ENCODE measurements at places on chromosomes 1 and 21. TPM values are rescaled to one million over a fixed set of nuclear protein-coding genes. Genes with fewer than 3 reads are reported as not detected.

The HOOK1 gene
- polyA plus RNA-seq: 3.8 TPM

The BMP8A gene
- polyA plus RNA-seq: 0.20 TPM

DNA sequence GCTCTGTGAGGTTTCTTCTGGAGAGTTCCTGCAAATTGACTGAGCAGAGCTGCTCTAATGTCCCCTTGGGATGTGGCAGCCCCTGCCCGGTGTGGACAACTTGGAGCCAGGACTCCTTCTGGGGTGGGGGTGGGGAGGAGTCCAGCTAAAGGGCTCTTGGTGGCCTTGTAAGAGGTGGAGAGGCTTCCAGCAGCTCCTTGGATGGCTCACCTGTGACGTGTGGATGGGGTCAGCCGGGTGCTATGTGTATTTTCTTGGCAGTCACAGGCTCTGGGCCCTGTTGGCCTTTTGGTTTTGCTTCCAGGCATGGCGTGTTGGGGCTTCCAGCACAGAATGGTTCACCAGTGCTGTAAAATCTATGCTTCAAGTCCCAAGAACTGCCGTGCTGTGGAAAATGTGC lies 38.2 kb downstream of the TRAPPC10 start:
- no peak for DNase-seq
- no peak overlapping the region for H3K4me3 ChIP-seq
- H3K27ac ChIP-seq: no peak overlapping the region
- H3K36me3 ChIP-seq: peaks cover 8% of the 10 kb centered on the region

DNA sequence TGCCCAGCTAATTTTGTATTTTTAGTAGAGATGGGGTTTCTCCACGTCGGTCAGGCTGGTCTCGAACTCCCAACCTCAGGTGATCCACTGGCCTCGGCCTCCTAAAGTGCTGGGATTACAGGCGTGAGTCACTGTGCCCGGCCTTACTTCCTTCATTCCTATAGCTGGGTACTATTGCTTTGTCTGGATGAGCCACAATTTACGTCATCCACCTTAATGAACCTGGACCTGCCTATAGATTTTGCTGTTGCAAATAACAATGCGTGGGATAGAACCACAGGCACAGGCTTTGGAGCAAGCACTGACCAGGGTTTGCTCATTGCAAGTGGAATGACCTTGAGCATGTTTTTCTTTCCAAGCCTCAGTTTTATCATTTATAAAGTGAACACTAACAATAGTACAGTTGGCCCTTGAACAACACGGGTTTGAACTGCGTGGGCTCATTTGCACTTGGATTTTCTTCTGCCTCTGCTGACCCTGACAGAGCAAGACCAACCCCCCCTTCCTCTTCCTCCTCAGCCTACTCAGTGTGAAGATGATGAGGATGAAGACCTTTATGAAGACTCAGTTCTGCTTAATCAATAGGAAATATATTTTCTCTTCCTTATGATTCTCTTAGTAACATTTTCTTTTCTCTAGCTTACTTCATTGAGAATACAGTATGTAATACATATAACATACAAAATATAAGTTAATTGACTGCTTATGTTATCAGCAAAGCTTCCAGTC lies 33.3 kb upstream of the BECN2 start:
- H3K4me3 ChIP-seq: no peak overlapping the region
- no peaks in the 10 kb centered on the region for H3K4me1 ChIP-seq

GRCh38 chr21:17402937-17403336 lies 109.9 kb upstream of the CXADR start:
- H3K4me1 ChIP-seq: no peaks in the 10 kb centered on the region
- H3K4me3 ChIP-seq: no peak overlapping the region
- no peak for DNase-seq

- no peaks in the 10 kb centered on the region for H3K27me3 ChIP-seq
- no peak overlapping the region for H3K27ac ChIP-seq
- H3K36me3 ChIP-seq: no peaks in the 10 kb centered on the region
Observed at GRCh38 chr1:160645386-160646130, 1.3 kb downstream of the SLAMF1 start.
